ENCODE measurements at places on chromosomes 3 and 15.

DNA sequence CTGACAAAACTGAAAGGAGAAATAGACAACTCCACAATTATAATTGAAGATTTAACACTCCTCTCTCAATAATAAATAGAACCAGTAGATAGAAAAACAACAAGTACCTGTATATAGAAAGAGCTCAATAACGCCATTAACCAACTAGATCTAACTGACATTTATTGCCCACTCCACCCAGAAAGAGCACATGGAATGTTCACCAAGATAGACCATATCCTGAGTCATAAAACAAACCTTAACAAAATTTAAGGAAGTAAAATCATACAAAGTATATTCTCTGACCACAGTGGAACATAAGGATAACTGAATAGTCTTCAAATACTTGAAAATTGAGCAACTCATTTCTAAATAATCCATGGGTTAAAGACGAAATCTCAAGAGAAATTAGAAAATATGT lies 25.1 kb downstream of the KBTBD12 start:
- DNase-seq, result no peak

DNA sequence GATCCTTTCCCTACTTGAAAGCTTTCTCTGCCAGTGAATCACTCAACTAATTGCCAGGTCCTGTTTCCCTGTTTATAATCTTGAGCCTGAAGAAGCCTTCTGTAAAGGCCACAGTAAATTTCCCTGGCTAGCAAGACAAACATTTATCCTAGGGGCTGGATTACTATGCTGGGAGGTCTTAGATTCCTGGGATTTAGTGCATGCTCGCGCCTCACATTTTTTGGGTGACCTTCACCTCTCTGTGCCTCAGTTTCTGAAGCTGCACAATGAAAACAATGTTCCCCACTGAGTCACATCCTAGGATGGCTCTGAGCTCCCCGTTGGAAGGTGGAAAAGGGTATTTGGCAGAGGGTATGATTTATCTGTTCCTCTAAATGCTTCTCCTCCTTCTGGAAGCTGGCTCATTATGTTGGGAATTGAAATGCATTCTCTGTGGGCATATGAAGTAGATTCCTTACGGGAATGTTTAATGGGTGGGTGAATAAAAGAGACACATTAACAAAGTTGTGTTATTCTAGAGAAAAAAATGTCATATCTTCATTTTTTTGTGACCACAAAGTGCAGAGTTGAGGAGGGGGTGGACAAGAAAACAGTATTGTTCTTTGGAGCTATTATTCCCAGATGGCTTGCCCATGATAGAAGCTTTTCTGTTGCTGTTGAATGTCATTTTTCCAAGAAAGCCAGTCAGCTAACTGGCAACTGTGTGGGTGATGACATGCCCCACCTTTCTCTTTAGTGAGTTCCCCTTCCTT lies 32.4 kb downstream of the LSM3 start:
- DNase-seq, result no peak

DNA sequence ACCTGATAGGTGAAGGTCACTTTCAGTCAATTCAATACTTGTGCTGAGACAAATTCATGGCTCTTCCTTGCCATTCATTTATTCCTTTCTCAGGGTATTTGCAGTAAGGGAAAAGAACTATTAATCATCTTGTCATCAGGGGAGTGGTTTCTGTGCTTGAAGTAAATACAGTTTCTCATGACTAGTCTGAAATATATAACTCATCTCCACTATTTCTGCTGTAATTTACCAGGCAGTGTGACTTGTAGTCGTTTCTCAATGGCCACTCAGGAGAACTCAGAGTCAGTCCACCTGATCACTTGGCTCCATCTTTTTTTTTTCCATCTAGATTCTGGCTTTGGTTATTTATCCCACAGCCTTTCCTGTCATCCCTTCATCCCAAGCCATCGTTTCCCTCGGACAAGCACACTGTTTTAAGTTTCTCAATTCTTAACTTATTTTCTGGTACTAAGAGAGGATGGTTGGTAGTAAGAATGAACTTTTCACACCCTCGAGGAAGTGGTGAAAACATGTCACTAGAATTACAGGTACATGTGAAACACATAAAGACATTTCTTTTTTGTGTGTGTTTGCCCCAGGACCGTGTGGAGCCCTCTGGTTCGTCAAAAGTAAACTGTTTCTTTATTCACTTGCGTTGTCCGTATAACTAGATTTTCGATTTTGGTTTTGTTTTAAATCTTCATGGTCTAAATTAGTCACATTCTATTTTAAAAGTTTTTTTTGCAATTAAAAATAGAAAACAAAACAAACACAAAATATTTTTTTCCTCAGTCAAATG lies 620.2 kb downstream of the ZBBX start:
- no peak for DNase-seq

GRCh38 chr15:32829436-32829835 lies 111.6 kb downstream of the GREM1 start:
- no peak for DNase-seq

DNA sequence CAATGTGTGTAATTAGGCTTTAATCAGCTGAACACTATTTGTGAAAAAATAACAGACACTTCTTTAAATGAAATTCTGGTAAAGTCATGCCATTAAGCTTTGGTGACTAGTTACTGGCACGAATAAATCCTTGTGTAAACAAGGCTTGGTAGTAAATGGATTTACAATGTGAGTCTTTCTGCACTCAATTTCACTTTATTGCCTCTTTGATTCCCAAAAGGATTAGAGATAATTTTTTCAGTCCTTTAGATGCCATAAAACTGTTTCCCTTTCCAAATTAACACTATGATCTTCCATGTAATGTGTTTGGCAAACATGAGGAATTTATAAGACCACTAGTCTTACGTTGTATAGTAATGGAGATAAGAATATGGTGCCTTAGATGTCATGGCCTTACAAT lies 339.5 kb upstream of the DNAJC19 start:
- DNase-seq, result no peak

GRCh38 chr3:117754841-117755240 lies 1045.3 kb downstream of the TUSC7 start:
- DNase-seq, result no peak

- peak; percentile 7 for DNase-seq
Measured at GRCh38 chr3:111338059-111338698, 203.8 kb upstream of the CD96 start.

- no peak for DNase-seq
Measured at GRCh38 chr15:63189941-63190768, 749 bp downstream of the RAB8B start.

- no peak for DNase-seq
Measured at GRCh38 chr3:38043486-38043885, 4.5 kb downstream of the DLEC1 start.

- DNase-seq, result no peak
Measured at GRCh38 chr3:89098173-89098572, 9.2 kb upstream of the EPHA3 start.

- DNase-seq, result no peak
Measured at GRCh38 chr3:64650096-64650622, 37.6 kb downstream of the ADAMTS9 start.

GRCh38 chr3:8489278-8489792 lies 12.3 kb upstream of the LMCD1 start:
- DNase-seq, result no peak

GRCh38 chr15:75348562-75349350 lies 1.9 kb downstream of the NEIL1 start:
- no peak for DNase-seq

- DNase-seq, result no peak
Measured at GRCh38 chr3:32531010-32531647, 28.5 kb upstream of the CMTM6 start.

DNA sequence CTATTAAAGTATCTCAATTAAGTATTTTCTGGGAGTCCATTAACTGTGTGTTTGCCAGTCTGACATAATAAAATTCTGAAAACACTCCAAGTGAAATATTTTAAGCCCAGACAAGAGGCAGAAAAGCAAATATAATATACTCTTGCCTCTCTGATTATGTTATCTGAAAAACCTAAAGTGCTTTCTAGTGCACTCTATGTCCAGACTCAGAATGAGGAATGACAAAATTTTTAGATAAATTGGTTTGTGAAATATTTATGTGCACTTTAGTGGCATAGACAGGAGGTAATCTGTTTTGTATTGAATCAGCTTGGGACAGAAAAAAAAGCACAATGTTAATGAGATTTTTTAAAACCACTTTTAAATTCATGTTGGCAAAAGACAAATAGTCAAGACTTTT lies 508.2 kb upstream of the SUCLG2 start:
- no peak for DNase-seq

DNA sequence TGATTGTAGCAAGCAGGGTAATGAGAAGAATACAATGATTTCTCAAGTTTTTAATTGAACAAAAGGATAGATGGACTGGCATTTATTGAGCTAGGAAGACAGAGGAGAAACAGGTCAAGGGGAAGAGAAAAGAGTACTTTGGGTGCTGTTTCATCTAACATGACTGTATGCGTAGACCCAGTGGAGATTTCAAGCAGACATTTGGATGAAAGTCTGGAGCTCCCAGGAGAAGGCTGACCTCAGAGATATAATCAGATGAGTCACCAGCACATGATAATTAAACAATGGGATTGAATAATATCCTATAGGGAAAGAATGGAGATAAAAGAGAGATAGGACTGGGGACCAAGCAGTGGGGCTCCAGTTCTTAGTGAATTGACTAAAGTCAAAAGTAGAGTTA lies 194.9 kb downstream of the ARRDC4 start:
- DNase-seq, result no peak

- DNase-seq, result no peak
Measured at GRCh38 chr15:90000186-90001001, 730 bp upstream of the ZNF710 start.

- DNase-seq, result no peak
Measured at GRCh38 chr3:7709376-7710082, 792.1 kb upstream of the LMCD1 start.

GRCh38 chr3:31522152-31522551 lies 10.6 kb upstream of the STT3B start:
- no peak for DNase-seq

GRCh38 chr3:185822221-185823000 lies 2.4 kb downstream of the IGF2BP2 start:
- DNase-seq, result peak; percentile 67

DNA sequence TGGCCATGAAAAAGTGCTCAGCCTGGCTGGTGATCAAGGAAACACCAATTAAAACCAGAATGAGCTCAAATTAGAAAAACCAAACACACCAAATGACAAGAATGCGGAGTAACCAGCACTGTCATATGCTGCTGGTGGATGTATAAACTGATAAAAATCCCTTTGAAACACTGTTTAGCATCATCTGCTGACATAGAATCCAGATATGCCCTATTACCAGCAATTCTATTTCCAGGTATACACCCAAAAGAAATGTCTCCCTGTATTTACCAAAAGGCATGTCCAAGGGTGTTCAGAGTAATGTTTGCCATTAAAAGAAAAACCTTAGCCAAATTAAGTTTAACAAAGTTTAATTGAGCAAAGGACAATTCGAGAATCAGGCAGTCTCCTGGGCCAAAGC lies 138.6 kb downstream of the FMN1 start:
- no peak for DNase-seq

DNA sequence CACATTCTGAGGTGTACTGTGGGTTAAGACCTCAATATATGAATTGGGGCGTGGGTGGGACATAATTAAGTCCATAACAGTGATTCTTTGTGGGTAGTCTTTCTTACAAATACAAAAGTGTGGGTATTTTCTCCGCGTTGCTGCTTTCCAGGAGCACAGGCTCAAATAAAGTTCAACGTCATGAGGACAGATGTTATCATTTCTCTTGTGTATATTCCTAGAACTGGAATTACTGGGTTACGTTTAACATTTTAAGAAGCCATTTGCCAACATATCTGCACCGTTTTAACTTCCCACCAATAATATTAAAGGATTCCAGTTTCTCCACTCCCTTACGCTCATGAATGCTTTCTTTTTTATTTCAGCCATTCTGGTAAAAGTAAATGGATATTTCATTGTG lies 39.6 kb downstream of the ZNF860 start:
- DNase-seq, result no peak

DNA sequence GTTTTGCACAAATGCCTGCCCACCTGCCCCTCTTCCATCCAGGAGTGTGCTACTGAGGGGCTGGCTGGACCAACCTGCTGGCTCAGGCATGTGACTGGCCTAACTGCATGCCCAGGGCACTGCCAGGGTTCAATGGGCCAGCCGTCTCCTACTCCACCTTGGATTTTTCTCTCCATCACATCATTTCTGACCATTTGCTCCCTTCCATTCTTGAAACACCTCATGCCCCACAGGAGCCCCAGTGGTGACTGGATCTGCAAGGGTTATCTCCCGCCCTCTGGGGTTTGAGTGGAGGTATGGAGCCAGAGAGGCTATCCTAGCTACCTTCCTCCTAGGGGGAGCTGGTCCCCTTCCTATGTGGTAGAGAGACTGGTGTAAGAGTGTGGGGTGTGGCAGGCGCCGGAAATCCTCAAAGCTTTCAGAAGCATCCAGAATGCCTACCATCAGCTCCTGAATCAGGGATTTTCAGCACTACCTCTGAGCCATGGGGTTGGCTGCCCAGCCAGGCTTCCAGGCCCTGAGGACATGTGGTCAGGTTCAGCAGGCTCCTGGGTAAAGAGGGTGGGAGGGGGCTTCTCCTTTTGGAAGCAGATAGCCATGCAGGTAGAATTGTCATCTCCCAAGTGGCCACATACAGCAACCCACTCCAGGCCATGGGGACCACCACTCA lies 2.9 kb upstream of the MANF start:
- DNase-seq, result no peak

DNA sequence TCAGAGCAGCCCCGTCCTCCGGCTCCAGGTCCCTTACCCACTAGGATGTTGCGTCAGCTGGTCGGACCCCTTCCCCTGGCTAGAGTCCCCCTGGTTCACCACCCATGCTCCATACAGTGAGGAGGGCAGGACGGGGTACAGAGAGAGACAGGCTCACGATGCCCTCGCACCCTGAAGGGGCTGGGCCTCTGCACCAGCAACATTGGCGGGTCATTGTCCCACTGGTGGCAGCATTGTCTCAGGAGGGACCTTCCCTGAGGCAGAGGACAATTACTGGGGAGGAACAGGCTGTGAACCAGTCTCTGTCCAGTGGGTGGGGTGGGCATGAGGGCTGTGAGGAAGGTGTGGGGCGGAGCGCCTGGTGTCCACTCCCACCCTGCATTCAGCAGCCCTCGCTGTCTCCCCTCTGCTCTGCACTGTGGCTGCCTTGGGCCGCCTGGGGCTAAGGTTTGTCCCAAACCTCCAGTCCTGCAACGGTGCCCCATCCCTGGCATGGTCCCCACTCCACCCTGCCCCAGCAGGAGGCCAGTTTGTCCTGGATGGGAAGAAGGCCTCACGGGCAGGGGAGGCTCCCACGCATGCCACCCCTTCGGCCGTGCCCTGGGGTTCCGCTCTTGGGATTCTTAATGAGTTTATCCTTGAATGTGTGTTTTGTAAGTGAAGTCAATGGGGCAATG lies 48.0 kb upstream of the KLF13 start:
- no peak for DNase-seq

DNA sequence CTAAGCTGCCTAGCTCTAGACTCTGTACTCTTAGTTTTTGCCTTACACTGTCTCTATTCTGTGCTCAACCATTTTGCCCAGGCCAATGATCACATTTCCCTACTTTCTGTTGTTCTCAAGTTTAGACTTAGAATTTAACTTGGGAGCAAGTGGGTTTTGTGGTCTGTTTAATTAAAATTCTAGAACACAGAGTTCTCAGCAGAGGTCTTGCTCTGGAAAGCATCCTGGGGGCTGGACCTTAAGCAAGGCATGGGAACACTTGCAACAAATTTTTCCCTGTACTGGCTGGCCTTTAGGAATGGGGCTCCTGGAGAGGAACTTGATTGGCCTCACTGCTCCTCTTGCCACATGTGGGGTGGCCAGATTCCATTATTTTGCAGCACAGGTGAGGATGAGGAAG lies 236.3 kb upstream of the LRTM1 start:
- no peak for DNase-seq

Measured in H54 (cell line).